SIG-M5 (cell line): ENCODE measurements at places on chromosomes 2 and 18.

DNA sequence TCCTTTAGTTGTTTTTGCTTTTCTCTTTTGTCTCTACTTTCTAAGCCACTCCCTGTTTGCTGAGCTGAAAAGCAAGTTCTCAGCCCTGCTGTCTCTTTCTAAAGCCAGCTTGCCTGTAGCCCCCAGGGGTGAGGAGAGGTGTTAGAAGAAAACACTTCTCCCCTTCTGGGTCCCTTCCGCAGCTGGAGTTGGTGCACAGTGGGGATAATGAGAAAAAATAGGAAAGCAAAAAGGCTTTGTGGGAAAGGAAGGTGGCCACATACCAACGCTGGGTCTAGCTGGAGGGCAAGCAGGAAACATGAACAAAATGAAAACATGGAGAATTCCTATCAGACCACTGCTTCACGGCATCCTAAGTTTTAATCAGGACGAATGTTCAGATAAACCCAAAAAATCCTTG is 15.5 kb upstream of the SLC20A1 start:
- no peak for DNase-seq

DNA sequence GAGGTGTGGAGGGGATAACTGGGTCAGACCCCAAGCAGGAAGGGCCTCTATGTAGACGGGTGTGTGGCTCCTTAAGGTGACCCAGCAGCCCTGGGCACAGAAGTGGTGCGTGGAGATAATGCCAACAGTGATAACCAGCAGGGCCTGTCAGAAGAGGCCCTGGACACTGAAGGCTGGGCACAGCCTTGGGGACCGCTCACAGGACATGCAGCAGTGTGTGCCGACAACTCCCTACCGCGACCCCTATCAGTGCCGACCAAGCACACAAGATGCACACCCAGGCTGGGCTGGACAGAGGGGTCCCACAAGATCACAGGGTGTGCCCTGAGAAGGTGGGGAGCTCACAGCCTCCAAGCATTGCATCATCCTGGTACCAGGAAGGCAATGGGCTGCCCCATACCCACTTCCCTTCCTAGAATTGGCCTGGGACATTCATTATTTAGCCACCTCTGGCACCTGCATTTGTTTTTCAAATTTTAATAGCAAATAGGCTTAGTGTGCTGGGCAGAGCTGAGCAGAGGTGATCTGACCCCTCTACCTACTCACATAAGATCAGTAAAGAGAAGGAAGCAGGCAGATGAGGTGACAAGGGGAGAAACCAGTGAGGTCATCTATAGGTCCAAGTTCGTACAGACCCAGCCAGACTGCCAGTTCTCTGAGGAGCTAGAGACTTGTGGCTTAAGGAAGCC is 55.2 kb downstream of the BCL11A start:
- no peak for DNase-seq

- DNase-seq, result no peak
These were observed 102.3 kb downstream of the R3HDM1 start for GRCh38 chr2:135633582-135633981.

GRCh38 chr2:67463810-67464209 is 66.7 kb downstream of the ETAA1 start:
- DNase-seq, result no peak

DNA sequence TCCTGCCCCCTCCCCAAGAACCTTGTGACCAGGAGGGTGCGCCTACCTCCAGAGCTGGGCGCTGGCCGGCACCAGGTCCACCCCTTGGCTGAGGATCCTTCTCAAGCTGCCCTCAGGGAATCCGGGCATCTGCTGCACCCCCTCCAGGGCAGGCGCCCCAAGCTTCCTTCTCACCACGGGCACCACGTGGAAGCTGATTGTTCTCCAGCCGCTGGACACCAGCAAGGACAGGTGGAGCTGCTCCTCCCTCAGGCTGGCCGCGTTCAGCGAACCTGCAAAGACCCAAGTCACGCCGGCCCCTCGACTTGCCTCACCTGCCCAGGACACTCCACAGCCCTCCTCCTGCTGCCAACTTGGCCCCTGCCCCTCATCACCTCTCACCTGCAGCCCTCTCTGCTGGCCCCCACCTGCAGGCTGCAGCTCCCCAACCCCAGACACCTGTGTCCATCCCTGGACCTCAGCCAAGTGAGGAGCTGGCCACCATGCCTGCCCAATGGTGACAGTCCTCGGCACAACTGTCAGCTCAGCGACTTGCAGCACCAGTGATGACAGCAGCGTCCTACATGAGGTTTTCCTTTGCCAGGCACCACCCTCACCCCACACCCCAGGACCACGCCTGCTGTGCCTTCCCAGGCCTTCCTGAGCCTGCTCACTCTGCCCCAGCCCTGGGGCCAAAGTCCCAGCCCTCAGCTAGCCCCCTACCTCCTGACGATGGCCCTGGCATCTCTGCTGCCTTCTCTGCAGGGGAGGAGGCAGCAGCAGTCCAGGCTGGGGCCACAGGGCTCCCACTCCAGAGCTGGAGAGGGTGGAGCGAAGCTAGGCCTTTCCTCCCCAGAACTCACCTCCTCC is 4.2 kb downstream of the MAB21L4 start:
- no peak for DNase-seq

- DNase-seq, result no peak
These were observed 13.1 kb downstream of the CYRIA start for GRCh38 chr2:16652296-16653082.

DNA sequence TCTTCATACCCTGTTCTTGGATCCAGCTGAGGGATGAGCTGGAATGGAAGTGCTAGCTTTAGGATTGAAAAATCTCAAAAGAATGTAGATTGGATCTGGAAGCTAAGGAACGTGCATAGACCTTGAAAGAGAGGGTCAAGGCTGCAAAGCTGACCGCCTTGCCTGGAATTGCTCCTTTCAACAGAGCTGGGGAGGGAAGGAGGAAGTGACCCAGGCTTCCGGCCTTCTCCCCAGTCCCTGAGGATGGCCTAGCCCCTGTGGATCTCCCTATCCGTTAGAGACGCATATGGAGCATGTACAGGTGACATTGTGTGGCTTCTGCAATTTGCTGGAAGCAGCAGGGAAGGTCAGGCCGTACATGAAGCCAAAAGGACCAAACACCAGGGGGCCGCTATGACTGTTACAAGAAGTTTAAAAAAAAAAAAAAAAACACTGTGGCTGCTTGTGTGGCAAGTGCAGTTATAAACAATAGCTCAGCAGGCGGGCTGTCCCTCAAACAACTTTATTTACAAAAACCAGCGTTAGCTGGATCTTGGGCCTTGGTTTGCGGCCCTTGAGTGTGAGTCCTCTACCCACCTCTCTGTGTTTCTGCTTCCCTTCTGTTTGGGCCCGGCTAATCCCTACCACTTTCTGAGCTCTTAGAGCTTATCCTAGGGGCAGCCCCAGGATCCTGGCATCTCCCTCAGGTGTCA is 227.6 kb downstream of the SEPTIN10 start:
- DNase-seq, result no peak

DNA sequence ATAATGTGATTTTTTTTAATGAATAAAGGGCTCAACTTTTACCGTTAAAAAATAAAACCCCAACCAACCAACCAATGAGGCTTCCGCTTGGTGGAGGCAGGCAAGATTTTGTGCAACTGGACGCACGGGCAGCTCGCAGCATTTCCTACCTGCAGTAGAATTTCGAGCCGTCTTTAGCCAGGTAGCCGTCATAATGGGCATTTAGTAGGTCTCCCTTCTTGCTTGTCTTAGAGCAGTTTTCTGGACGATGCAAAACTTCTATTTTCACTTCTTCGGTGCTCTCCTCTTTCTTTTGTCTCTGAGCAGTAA is 316 bp downstream of the FKBP7 start:
- DNase-seq, result no peak

DNA sequence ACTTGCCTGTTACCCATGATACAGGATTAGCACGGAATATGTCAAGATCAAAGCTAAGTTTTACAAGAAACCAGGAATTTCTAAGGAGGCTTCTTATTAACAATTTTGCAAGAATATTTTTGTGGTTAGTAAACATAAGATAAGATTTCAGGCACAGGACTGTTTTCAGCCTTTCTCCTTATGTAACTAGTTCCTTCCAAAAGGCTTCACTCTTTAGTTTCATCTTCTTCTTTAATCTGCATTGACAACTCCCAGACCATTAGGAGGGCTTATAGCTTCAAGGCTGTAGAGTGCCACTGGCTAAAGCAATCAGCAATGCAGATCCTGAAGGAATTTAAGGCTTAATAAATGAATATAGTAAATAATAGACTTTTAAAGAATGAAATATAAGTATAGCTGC is 29.3 kb downstream of the SLC14A1 start:
- DNase-seq, result no peak

- no peak for DNase-seq
These were observed 4.4 kb downstream of the LPIN2 start for GRCh38 chr18:3008541-3008940.

DNA sequence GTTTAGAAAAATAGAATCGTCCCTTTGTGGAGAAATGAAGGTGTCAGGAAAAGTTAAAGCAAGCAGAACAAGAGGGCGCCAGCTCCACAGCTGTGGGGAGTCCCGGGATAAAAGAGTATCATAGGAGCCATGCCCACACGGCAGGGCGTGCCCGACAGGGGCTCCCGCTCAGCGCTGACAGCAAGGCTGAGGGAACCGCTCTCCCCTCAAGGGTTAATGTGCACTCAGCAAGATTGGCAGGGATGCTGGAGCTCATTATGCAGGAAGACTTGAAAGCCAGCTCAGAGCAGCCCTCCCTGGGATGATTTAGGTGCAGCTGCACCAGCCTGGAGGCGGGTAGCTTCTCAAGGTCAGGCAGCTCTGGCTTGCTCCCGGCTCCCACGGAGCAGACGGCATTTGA is 500.2 kb downstream of the EIPR1 start:
- DNase-seq, result no peak

DNA sequence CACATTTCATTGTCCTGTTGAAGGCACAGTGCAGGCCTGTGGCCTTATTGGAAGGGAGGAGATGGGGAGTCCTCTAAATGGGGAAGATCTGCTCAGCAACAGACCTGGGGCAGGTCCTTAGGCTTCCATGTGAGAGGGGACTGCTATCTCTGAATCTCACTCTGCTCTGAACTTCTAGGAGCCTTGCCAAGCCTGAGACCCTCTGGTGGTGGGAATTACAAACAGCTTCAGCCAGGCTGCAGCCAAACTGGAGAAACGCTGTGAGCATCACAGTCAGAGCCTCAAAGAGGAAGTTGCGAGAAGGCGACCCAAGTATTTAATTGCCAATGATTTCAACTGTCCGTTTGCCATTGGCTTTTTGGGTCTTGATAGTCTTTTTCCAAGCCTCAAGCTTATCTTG is 66.8 kb upstream of the MC2R start:
- no peak for DNase-seq

DNA sequence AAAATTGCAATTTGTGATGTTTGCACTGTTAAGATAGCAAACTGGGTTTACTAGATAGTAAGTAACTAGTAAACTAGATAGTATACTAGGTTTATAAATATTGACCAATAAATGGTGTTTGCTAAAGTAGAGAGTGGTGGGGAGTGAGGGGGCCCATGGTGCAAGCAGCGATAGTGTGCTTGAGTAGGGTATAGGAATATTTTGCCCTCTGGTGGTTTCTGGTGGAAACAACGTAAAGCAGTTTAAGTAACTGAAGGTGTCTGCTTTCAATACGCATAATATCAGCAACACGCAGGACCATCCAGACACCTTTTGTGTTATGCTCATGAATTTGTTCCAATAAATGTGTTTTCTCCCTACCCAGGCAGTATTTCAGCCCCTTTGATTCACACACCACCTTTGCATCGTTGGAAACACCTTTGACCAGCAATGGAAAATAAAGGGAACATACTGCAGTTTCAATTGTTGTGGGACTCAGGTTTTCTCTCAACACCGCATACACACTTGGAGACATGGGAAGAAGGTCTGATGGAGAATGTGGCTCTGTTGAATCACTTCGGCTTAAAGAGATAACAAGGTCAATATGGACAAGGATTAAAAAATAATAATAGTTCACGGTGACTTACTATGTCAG is 16.7 kb upstream of the STAT1 start:
- no peak for DNase-seq

DNA sequence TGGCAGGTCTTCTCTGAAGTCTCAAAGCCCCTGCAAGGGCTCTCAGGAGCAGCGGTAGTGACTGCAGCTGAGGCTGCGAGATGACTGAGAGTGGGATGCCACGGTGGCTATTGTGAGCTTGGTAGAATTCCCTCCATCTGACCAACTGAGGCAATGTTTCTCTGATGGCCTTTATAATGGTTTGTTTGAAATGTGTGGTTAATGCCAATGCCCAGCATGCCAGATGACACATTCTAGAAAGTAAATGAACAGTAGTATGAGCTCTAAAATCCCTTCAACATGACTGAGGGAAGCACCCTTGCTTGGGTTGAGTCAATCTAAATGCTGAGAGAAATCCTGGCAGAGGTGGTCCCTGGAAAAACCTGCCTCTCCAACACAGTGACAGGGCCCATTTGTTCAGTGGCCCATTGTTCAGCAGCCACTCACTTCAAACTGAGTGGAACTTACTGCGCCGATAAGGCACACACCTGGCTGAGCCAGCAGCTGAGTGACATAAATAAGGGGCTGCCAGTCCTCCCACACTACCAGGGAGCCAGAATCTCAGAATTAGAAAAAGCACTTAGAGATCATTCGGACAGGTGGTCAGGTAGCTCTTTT is 31.7 kb downstream of the SULT1C2 start:
- no peak for DNase-seq

DNA sequence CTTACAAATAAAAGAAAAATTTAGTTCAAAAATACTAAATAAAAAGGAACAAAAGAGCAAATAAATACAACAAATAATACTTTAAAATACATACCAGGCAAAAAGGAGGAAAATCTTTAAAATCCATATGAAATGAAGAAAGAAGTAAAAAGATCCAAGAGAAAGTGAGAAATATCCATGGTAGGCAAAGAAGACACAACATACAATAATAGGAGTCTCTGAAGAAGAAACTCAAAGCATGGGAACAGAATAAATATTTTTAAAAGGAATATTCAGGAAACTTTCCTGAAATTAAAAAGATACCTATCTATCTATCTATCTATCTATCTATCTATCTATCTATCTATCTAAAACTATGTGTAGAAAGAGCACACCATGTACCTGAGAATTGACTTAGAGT is 196.8 kb downstream of the TMEM247 start:
- no peak for DNase-seq

GRCh38 chr2:137873536-137874244 is 90.6 kb upstream of the HNMT start:
- no peak for DNase-seq

GRCh38 chr2:80351231-80351630 is 46.7 kb upstream of the LRRTM1 start:
- DNase-seq, result no peak

GRCh38 chr2:239272626-239273025 is 128.2 kb downstream of the HDAC4 start:
- DNase-seq, result no peak

- DNase-seq, result no peak
These were observed 501.1 kb upstream of the TNP1 start for GRCh38 chr2:217360781-217361482.

DNA sequence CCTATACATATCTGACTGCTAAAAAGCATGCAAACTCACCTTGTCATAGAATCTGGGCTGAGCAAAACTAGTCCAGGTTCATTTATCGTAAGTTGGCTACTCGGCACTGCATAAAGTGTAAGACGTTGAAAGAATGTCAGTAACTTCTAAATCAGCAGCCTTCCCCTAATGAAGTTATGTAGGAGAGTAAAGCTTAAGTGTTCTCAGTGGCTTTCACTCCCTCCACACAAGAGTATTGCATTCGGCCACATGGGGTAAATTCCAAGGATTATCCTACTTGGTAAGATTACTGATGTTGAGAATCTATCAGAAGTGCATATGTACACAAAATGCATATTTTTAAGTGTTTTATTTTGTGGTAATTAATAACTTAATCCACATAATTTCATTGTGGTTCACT is 130.1 kb downstream of the LCLAT1 start:
- DNase-seq, result no peak
